Caki2 (cell line): ENCODE measurements at places on chromosomes 16 and 17.

DNA sequence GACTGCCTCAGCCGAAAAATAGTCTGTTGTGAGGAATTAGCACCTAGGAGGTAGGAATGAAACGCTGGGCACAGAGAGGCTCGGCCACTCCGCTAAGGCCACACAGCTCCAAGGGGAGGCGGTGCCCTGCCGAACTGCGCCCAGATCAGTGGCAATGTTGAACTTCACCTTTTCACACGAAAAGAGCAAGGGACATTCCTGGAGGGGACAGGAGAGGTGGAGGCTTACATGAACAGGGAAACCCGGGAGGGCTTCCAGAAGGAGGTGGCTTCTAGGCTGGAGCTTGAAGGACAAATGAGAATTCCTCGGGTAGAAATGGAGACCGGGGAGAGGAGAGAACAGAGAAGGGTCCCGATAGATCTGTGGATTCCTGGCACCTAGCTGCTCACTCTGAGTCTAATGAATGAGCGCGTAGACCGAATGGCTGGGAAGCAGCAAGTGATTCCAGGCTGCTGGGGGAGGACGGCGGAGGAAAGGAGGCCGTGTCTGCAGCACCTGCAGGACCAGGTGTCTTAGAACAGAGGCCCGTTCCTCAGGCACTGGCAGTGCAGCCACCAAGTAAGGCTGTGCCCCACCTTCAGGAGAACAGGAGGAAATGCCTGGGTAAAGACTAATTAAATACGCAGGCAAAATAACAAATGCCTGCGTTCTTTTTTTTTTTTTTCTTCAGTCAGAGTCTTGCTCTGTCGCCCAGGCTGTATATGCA lies 722 bp upstream of the SLC38A10 start:
- peak; percentile 67 for DNase-seq

DNA sequence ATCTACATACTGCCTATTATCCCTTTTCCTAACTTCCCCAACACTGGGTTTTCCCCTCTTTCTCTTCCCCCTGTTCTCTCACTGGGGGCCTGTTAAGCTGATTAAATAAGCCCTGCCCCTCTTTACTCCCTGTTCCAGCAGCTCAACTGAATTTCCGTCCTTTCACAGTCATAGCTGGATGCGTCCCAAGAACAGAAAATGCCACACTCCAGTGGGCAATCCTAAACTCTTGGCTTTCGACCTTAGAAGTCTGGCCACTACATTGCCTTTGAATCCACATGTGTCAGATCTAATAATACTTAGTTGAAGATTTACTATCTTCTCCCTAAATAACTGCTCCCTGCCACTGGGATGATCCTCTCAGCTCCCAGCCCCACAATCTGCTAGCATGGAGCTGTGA lies 34.5 kb downstream of the KCNJ16 start:
- peak; percentile 86 for DNase-seq

- DNase-seq, result no peak
Measured at GRCh38 chr17:1089915-1090314, 89.9 kb downstream of the ABR start.

DNA sequence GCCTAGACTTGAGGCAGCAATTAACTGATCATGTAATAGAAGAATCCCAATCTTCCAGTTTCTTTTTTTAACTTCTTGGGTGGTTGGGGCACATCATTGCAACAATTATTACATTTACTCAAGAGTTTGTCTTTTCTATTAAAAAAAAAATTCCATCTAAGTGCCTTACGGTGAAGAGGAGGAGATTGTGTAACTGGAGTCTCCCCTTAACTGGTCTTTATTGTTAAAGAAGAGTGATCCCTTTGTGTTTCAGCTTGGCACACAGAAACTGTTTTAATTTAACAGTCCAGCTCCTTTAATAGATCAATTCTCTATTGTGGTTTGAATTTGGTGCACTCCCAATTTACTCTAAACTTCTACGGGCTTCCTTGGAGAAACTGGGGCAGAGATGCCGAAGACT lies 75.2 kb downstream of the FTO start:
- DNase-seq, result no peak

- DNase-seq, result no peak
Measured at GRCh38 chr17:3036800-3037199, 26.6 kb downstream of the OR1D5 start.

DNA sequence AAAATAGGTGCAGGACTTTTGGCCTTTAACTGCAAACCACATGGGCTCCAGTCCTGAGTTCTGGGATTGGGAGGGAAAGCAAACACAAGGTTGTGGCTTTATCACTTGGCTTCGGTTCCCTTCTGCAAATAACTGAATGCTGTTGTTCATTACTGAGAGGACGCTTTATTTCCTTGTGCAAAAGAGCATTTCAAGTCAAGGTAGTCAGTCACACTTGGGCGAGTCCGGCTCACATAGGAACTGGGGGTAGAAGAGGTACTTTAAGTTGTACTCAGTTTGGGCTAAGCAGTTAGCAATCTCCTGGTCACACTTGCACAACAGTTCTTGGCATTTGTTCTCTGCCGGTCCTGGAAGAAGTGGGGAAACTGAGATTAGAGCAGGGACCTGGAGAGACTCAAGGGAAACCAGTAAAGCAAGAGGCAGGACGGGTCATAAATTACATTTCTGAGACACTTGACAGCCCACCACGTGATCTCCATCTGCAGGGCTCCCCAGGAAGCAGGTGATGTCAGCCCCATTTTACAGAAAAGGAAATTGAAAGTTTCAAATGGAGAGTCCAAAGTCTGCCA lies 21.6 kb downstream of the PLA2G10 start:
- peak; percentile 46 for DNase-seq

DNA sequence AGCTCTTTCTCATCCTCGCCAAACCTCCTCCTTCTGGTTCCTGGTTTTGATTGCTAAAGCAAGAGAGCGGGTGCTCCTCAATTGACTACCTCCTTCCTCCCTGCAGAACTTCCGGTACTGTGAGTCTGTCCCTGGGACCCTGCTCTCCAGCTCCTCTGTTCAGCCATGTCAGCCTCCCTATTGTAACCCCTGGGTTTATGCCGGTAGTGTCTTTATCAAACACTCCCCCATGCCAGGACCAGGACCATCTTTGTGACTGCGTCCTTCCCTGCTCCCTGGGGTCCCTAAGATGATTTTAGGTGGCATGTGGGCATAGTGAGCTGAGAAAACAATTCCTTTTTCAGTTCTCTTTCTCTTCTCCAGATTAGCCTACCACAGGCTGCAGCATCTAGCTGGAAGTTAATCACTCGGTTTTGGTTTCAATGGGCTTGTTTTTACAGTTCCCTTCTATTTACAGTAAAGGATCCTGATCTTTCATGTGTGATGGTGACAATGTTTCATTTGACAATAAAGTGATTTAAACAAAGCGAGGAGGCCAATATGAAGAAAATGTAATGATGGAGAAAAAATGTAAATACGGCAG lies 27.7 kb upstream of the IL21R start:
- no peak for DNase-seq

GRCh38 chr16:11258553-11259492 lies 2.8 kb upstream of the SOCS1 start:
- no peak for DNase-seq

- DNase-seq, result no peak
Measured at GRCh38 chr17:83126275-83126811, 46.9 kb downstream of the METRNL start.

GRCh38 chr16:23879735-23880373 lies 44.1 kb downstream of the PRKCB start:
- DNase-seq, result no peak

DNA sequence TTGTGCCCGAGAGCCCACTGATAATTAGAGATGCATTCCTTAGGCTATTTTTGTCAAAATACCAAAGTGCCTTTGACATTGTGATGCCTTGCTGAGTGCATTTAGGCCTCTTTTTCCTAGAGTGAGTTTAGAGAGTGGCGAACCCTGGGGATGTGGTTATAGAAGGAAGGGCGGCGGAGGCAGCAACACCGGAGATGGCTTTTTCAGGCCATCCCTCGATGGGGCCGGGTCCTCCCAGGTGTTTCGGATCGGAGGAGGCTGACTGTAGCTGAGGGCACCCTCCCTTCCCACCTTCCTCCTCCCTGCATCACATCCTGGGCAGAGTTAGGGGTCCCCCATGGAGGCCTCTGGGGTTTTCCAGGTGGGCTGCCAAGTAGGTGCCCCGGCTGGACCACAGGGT lies 6.6 kb upstream of the SNAI3 start:
- no peak for DNase-seq
